HFFc6 (cell line): ENCODE measurements at places on chromosomes 5 and 9.

DNA sequence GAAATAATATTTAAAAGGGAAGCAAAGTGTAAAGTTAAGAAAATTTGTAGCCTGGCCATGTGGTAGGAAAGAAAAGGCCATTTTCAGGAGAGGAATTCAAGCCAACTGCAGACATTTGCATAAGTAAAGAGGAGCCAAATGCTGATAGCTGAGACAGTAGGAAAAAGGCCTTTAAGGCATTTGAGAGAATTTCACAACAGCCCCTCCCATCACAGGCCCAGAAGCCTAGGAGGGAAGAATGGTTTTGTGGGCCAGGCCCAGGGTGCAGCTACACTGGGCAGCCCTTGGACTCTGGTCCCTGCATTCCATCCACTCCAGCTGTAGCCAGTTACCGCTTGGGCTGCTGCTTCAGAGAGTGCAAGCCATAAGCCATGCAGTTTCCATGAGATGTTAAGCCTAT is 1556.8 kb downstream of the EFNA5 start:
- H3K27ac ChIP-seq = no peak overlapping the region
- H3K4me3 ChIP-seq = no peak overlapping the region
- DNase-seq = no peak
- no peaks in the 10 kb centered on the region for H3K27me3 ChIP-seq
- no peaks in the 10 kb centered on the region for H3K4me1 ChIP-seq
- no peaks in the 10 kb centered on the region for H3K36me3 ChIP-seq

- peaks cover 14% of the 10 kb centered on the region for H3K36me3 ChIP-seq
- H3K4me3 ChIP-seq = no peak overlapping the region
- DNase-seq = no peak
- no peak overlapping the region for H3K27ac ChIP-seq
- no peaks in the 10 kb centered on the region for H3K27me3 ChIP-seq
- H3K4me1 ChIP-seq = no peaks in the 10 kb centered on the region
Observed at GRCh38 chr5:160036884-160037283, 27.9 kb downstream of the TTC1 start.

- no peak overlapping the region for H3K27ac ChIP-seq
- peaks cover 3% of the 10 kb centered on the region for H3K27me3 ChIP-seq
- H3K4me1 ChIP-seq = peaks cover 23% of the 10 kb centered on the region
- no peak overlapping the region for H3K4me3 ChIP-seq
Observed at GRCh38 chr9:127051881-127052595, 70.4 kb downstream of the ANGPTL2 start.

DNA sequence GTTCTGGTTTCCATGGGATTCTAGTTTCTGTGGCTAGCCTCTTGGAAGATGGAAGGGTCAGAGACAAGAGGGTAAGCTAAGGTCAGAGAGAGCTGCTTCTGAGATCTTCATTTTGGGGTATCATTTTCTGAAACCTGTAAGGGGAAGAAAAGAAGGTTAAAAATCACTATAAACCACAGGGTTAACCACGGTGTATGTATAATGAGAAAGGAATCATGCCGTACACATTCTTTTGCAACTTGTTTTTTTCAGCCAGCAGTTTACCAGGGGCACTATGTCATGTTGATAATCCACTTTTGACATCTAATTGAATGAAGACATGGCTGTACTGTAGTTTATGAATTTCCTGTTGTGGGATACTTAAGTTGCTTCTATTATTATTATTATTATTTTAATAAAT is 164.4 kb downstream of the FOCAD start:
- peak overlapping the region; percentile 6; the same call in 1 of the 2 replicates for H3K4me3 ChIP-seq
- H3K36me3 ChIP-seq = peaks cover 12% of the 10 kb centered on the region
- DNase-seq = peak; percentile 29
- H3K4me1 ChIP-seq = peaks cover 59% of the 10 kb centered on the region

- H3K4me3 ChIP-seq = no peak overlapping the region
- no peaks in the 10 kb centered on the region for H3K36me3 ChIP-seq
- DNase-seq = no peak
- H3K4me1 ChIP-seq = no peaks in the 10 kb centered on the region
- peaks cover 6% of the 10 kb centered on the region for H3K27me3 ChIP-seq
Observed at GRCh38 chr5:147658293-147658932, 124.1 kb downstream of the JAKMIP2 start.

DNA sequence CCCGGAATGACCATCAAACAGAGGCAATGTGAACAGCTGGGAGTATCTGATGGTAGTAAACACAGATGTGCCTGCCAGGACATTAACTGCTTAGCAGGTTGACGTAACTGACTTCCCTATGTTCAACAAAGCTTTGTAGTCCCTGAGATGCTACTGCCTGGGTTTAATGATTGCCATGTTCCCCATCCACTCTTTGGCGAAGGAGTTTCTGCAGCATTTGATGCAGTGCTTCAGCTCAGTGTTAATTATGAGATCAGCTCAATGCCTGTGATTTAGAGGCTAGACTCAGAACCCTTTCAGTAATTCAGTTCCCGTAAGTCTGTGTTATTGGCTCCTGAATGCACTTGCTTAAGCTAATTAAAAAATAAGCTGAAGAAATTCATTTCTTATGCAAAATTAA is 547.3 kb upstream of the ZNF608 start:
- no peak overlapping the region for H3K27ac ChIP-seq
- H3K4me3 ChIP-seq = no peak overlapping the region
- DNase-seq = no peak
- peaks cover 27% of the 10 kb centered on the region for H3K4me1 ChIP-seq

DNA sequence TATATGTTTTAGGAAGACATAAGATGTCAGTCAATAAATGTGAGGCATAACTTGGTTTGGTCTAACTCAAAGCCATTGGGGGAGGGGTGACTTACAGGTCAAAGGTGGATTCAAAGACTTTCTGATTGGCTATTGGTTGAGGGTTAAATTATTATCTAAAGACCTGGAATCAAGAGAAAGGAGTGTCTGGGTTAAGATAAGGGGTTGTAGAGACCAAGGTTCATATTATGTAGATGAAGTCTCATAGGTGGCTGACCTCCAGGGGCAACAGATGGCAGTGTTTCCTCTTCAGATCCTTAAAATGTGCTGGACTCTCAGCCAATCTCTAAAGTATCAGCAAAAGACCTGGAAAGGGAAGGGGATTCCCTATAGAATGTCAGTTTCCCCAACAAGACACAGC is 51.3 kb upstream of the MINAR2 start:
- no peak overlapping the region for H3K4me3 ChIP-seq
- H3K27ac ChIP-seq = no peak overlapping the region
- no peaks in the 10 kb centered on the region for H3K4me1 ChIP-seq
- H3K36me3 ChIP-seq = no peaks in the 10 kb centered on the region; the same call in 1 of the 2 replicates

- DNase-seq = peak; percentile 1
- no peaks in the 10 kb centered on the region for H3K27me3 ChIP-seq
- no peaks in the 10 kb centered on the region for H3K36me3 ChIP-seq
- H3K27ac ChIP-seq = no peak overlapping the region
Observed at GRCh38 chr9:81183761-81184160, 505.6 kb downstream of the TLE1 start.

- H3K4me3 ChIP-seq = no peak overlapping the region
- no peaks in the 10 kb centered on the region for H3K36me3 ChIP-seq
- peak; percentile 55 for DNase-seq
- H3K27me3 ChIP-seq = peaks cover 33% of the 10 kb centered on the region
- no peaks in the 10 kb centered on the region for H3K4me1 ChIP-seq
Observed at GRCh38 chr9:126301985-126302603, 24.5 kb upstream of the MVB12B start.

- no peak overlapping the region for H3K27ac ChIP-seq
- no peaks in the 10 kb centered on the region for H3K27me3 ChIP-seq
- no peak for DNase-seq
- H3K4me1 ChIP-seq = peaks cover 36% of the 10 kb centered on the region
- no peak overlapping the region for H3K4me3 ChIP-seq
Observed at GRCh38 chr9:112787978-112788377, 37.4 kb downstream of the SNX30 start.

- no peaks in the 10 kb centered on the region for H3K36me3 ChIP-seq
- DNase-seq = no peak
- H3K27ac ChIP-seq = no peak overlapping the region
- H3K4me1 ChIP-seq = peaks cover 22% of the 10 kb centered on the region
- no peaks in the 10 kb centered on the region; the same call in 1 of the 2 replicates for H3K27me3 ChIP-seq
Observed at GRCh38 chr5:74393943-74394342, 246.6 kb downstream of the ENC1 start.

- H3K27ac ChIP-seq = no peak overlapping the region; the same call in 1 of the 2 replicates
- H3K36me3 ChIP-seq = no peaks in the 10 kb centered on the region
- no peaks in the 10 kb centered on the region for H3K27me3 ChIP-seq
- H3K4me1 ChIP-seq = peaks cover 16% of the 10 kb centered on the region
Observed at GRCh38 chr9:79858508-79858907, 286.7 kb downstream of the TLE4 start.

DNA sequence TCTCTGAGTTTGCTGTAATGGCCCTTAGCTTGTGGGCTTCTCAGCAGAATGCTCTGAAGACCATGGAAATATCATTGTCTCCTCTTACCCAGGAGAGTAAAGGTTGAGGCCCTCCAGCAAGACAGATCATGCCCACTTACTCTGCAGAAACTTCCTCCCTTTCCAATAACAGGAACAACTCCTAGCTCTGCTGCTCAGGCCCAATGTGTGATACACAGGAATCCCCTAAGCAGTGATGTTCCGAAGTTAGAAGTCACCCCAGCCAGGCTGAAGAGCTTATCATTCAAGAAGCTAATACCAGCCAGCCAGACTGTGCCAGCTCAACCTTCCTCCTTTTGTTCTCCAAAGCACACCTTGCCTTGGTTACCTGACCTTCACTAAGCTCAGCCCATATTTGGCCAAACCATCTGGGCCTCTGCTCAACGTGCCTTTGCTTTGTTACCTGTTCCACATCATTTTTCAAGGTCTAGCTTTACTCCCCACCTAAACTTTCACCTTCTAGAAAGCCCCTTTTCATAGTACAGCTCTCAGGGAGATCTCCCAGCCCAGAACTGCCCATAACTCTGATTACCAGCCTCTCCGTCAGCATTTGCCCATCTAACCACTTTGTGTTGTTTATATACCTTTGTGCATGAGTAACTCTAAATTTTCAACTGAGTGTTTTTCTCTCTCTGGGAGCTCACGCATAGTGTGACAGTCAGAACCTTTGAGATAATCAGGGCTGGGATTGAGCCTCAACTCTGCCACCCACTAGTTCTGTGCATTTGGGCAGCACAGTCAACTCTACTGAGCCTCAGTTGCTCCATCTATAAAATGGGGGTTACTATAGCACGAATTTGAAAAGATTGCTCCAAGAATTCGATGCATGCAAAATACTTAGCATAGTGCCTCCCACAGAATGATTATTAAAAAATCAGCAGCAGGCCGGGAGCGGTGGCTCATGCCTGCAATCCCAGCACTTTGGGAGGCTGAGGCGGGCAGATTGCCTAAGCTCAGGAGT is 107.6 kb upstream of the CPEB4 start:
- H3K4me3 ChIP-seq = no peak overlapping the region
- H3K36me3 ChIP-seq = no peaks in the 10 kb centered on the region
- H3K27me3 ChIP-seq = no peaks in the 10 kb centered on the region; the same call in 1 of the 2 replicates
- DNase-seq = no peak
- peak overlapping the region; percentile 99 for H3K27ac ChIP-seq

- H3K27me3 ChIP-seq = peaks cover 3% of the 10 kb centered on the region; the same call in 1 of the 2 replicates
- H3K36me3 ChIP-seq = no peaks in the 10 kb centered on the region
- DNase-seq = no peak
- no peak overlapping the region for H3K27ac ChIP-seq
- H3K4me3 ChIP-seq = no peak overlapping the region
Observed at GRCh38 chr9:17900606-17901005, 321.7 kb downstream of the SH3GL2 start.

DNA sequence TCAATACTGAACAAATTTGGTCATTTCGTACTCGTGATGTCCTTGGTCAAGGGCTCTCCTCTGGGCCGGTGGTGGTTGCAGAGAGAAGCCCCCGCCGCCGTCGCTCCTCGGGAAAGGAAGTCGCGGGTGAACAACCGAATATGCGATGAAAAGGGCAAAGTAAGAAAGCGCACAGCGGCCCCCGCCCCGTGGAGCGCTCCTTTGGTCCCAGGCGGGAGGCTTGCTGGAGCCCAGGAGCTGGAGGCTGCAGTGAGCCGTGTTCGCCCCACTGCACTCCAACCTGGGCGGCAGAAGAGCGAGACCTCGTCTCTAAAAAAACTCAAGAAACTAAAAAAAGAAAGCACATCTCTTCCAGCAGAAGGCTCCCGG is 108.4 kb upstream of the LARP1 start:
- H3K4me1 ChIP-seq = peaks cover 13% of the 10 kb centered on the region
- DNase-seq = no peak
- no peaks in the 10 kb centered on the region for H3K36me3 ChIP-seq
- H3K27ac ChIP-seq = no peak overlapping the region

DNA sequence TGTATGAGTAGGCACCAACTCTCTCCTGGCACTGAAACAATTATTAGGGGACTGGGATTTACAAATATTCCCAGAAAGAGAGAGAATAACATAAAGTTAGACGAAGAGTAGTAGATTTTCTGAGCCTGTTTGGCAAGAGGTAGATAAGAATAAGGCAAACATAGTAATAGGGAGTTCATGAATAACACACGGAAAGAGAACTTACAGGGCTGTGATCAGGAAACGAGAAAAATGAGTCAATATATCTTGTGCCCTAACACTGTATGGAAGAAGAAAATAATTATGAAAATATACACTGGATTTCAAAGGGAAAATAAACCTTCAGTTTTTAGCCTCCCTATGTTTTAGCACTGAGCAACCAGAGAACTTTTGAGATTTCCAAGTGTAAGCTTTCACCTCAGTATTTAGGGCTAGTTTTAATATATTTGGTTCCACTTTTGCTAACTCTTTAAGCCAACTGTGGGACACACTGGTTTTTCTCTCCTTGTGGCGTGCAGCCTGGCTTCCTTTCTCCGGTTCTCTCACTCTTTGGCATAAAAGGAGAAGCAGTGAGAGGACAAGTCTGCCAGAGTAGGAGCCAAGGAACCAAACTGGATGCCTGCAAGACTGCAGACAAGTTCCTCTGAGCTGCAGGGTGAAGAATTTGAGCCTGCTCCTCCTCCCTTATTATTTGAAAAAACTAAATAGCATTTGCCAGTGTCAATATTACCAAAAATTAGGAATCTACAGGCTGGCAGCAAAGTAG is 6.6 kb upstream of the KCNN2 start:
- peak overlapping the region; percentile 29; the same call in 1 of the 2 replicates for H3K4me3 ChIP-seq
- H3K27ac ChIP-seq = peak overlapping the region; percentile 29; the same call in 1 of the 2 replicates
- no peaks in the 10 kb centered on the region for H3K27me3 ChIP-seq
- peaks cover 13% of the 10 kb centered on the region; the same call in 1 of the 2 replicates for H3K36me3 ChIP-seq
- DNase-seq = no peak

- DNase-seq = no peak
- no peaks in the 10 kb centered on the region for H3K36me3 ChIP-seq
- H3K4me1 ChIP-seq = peaks cover 29% of the 10 kb centered on the region
- H3K4me3 ChIP-seq = no peak overlapping the region
- H3K27me3 ChIP-seq = peaks cover 5% of the 10 kb centered on the region
- H3K27ac ChIP-seq = no peak overlapping the region
Observed at GRCh38 chr5:36389245-36389644, 87.5 kb upstream of the RANBP3L start.

DNA sequence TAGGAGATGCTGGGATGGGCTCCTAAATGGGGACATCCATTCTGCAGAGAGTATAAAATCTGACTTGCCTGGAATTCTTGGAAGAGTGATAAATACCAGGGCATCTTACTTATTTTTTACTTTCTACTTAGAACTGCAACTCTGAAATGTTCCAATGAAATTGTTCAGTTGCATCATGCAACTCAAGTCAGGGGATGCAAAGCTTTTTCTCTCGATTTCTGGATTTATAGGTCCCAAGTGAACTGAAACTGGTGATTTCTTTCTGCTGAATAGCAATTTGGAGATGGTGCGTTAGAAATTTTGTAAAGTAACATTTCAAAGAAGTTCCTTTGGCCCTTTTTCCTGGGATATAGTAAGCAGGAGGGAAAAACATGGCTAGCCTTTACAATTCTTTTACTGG is 238.4 kb upstream of the CD180 start:
- H3K4me1 ChIP-seq = no peaks in the 10 kb centered on the region
- H3K27ac ChIP-seq = no peak overlapping the region
- no peak overlapping the region for H3K4me3 ChIP-seq
- peaks cover 6% of the 10 kb centered on the region for H3K27me3 ChIP-seq
